ENCODE measurements at places on chromosomes 2 and 18.

DNA sequence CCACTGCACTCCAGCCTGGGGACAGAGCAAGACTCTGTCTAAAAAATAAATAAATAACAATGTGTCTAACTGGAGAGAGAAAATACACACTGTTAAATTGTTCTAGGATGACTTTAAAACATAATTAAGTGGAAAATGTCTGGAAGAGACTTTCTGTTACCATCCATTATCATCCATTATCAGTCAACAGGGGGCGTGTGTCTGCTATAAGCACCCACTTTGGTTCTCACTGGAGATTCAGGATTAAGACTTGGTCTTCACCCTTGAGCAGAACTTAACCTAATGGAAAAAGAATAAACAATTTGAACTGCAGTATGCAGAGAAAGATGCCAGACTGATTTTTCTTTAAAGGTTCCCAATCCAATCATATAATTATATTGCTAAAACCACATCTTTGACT is 999.8 kb upstream of the GYPC start:
- DNase-seq, result no peak

- no peak for DNase-seq
Observed at GRCh38 chr2:82636402-82637020, 1822.6 kb downstream of the SUCLG1 start.

- no peak for DNase-seq
Observed at GRCh38 chr2:48183991-48184390, 277.7 kb upstream of the FBXO11 start.

- no peak for DNase-seq
Observed at GRCh38 chr2:4937550-4937949, 754.6 kb upstream of the SOX11 start.

GRCh38 chr2:32425719-32426141 is 68.9 kb downstream of the BIRC6 start:
- no peak for DNase-seq

DNA sequence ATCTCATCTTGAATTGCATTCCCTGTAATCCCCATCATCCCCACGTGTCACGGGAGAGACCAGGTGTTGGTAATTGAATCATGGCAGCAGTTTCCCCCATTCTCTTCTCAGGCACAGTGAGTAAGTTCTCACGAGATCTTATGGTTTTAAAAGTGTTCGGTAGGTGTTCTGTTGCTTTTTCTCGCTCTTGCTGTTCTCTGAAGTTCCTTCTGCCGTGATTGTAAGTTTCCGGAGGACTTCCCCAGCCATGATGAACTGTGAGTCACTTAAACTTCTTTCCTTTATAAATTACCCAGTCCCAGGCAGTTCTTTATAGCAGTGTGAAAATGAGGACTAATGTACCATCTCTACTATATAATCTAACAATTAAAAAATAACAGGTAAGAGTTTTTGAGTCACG is 409.9 kb upstream of the NRXN1 start:
- DNase-seq, result no peak
